Ascending aorta (tissue), 2 donors: ENCODE measurements at places on chromosomes 7 and 10. TPM values are rescaled to one million over a fixed set of nuclear protein-coding genes. Genes with fewer than 3 reads are reported as not detected.

- H3K36me3 ChIP-seq, result no peaks in the 10 kb centered on the region
- no peaks in the 10 kb centered on the region for H3K4me1 ChIP-seq
- peak overlapping the region; percentile 99 for H3K27ac ChIP-seq
- DNase-seq, result no peak
- peak overlapping the region; percentile 84 for H3K4me3 ChIP-seq
These were observed 1.8 kb downstream of the WASL start for GRCh38 chr7:123746931-123747488.

- no peak overlapping the region for H3K4me3 ChIP-seq
- no peaks in the 10 kb centered on the region for H3K4me1 ChIP-seq
- DNase-seq, result no peak
- H3K27ac ChIP-seq, result no peak overlapping the region
- H3K27me3 ChIP-seq, result no peaks in the 10 kb centered on the region
These were observed 51.2 kb downstream of the ANLN start for GRCh38 chr7:36440880-36441279.

Gene MLLT10
- 16.3 TPM for total RNA-seq

Gene GHRHR
- total RNA-seq, result not detected

Gene SNX10
- 3.5 TPM for total RNA-seq

DNA sequence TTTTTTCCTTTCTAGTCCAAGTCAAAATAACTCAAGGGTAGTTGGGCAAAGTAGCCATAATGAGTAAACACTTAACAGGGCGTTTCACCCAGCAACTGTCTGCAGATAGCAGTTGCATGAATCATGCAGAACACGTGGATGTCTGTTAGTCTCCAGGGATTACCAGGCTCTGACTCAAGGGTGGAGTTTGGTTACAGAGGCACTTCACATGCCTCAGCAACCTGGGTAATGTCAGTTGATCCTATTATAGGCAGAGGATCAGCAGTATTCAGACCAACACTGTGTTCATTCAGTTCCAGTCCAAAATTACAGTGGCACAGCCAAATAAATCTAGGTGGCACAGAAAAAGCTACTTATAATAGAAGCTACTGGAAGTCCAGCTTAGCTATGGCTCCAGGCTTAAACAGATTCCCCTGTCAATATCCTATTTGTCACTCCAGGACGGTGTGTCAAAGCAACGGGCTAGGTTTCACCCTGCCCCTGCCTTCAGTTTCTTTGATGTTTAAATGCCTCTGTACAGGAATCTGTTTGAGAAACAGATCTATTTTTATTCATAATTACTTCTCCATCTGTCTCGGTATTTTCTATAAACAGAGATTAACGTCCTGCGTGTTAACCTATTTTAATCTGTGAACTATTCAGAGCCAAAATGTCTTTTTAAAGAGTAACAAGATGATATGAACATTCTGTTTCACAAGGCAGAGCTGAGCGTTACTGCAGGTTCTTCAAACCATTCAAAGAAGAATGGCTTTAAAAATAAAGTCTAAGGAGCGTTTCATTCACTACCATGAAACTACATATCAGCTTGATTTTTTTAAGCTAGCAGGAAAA is 162.6 kb upstream of the AKR1E2 start:
- H3K4me1 ChIP-seq, result peaks cover 11% of the 10 kb centered on the region
- peak overlapping the region; percentile 82 for H3K27ac ChIP-seq
- peak; percentile 43 for DNase-seq

Gene LAMB1
- 198 TPM for total RNA-seq

GRCh38 chr10:3803927-3804741 is 19.1 kb upstream of the KLF6 start:
- H3K27ac ChIP-seq, result peak overlapping the region; percentile 88
- no peaks in the 10 kb centered on the region for H3K27me3 ChIP-seq
- H3K36me3 ChIP-seq, result no peaks in the 10 kb centered on the region
- peaks cover 37% of the 10 kb centered on the region for H3K4me1 ChIP-seq
- no peak overlapping the region for H3K4me3 ChIP-seq

Gene PKD1L1
- total RNA-seq, result 1.1 TPM

Gene CALN1
- 1.2 TPM for total RNA-seq

DNA sequence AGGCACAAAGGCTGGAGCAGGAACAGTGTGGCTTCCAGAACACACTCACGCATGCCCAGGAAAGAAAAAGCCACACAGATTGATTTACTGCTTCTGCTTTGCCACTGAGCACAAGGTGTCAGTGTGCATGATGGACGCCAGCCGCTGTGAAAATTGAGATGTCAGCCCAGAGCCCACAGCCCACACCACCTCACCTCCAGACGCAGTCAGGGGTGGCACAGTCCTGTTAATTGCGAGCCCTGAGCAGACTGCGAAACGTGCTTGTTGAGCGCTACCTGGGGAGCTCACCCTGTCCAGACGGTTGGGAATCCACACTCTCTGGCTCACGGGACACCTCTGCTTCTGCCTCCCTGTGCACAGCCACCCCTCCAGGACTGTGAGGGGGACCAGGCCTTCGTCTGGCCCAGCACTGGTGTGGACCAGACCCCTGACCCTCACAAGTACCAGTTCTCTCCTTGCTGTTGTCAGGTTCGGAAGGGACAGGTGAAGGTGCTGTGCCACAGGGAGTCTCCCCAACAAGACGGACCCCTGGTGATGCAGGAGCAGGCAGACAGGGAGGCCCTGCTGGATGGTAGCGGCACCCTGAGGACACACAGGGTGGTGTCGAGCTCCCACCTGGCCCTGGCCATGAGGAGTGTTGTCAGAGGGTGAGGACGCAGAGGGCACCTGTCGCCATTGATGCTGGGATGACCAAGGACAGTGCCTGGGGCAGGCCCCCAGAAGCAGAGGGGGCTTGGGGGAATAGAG is 15.3 kb downstream of the RASGEF1A start:
- H3K4me3 ChIP-seq, result no peak overlapping the region
- H3K36me3 ChIP-seq, result no peaks in the 10 kb centered on the region
- DNase-seq, result peak; percentile 51
- no peak overlapping the region for H3K27ac ChIP-seq
- no peaks in the 10 kb centered on the region for H3K27me3 ChIP-seq

DNA sequence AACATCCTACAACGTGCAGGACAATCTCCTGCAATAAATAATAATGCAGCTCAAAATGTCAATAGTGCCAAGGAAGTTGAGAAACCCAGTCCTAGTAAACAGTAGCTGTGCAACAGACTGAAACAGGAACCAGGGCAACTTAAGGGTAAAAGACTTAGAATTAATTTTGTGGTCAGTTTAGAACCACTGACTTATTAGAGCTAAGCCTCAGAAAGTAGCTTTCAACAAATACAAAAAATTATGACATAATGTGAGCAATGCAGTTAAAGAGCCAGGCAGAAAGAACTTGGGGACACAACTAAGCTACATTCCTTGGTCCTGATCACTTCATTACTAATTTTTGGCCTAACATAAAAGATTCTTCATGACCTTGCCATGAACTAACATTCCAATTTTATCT is 195.4 kb downstream of the MACC1 start:
- no peaks in the 10 kb centered on the region for H3K36me3 ChIP-seq
- DNase-seq, result no peak
- no peak overlapping the region for H3K4me3 ChIP-seq
- no peaks in the 10 kb centered on the region for H3K27me3 ChIP-seq
- H3K27ac ChIP-seq, result no peak overlapping the region

- no peaks in the 10 kb centered on the region for H3K36me3 ChIP-seq
- H3K27ac ChIP-seq, result peak overlapping the region; percentile 28
- no peak for DNase-seq
- H3K27me3 ChIP-seq, result no peaks in the 10 kb centered on the region
- H3K4me1 ChIP-seq, result no peaks in the 10 kb centered on the region
These were observed 265.9 kb upstream of the YAE1 start for GRCh38 chr7:39300276-39300675.

DNA sequence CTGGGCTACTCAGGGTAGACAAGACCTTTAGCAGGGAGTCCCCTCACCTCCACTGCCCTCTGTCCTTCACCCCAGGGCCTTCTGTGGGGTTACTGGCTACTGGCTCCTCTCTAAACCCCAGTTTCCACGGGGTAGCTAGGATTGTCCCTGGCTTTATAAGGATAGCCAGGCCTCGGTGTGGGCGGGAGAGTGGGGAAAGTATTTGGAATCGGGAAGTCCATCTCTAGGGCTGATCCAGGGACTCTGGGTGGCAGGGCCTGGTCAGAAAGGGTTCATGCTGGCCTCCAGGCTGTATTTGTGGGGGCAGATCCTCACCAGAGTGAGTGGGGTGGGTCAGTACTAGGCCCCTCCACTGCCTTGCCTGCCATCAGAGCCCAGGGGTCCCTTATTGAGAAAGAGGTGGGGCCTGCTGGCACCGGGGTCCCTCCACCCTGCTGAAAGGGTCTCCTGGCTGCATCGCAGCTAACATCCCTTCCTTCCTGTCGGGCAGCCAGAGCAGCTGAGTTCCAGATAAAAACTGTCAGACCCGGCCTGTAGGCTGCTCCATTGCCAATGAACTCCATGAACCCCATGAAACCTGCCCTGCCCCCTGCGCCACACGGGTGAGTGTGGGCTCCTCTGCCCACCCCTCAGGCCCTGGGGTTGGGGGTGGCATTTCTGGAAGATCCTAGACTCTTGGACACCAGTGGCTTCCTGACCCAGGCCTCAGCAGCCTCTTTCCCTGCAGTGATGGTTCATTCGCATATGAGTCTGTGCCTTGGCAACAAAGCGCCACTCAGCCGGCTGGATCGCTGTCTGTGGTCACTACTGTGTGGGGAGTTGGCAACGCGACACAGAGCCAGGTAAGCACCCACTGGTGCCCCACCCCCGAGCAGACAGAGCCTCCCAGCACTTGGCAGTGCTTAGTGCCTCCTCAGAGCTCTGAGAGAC is 7.3 kb downstream of the ZMIZ2 start:
- peak overlapping the region; percentile 9 for H3K27ac ChIP-seq
- no peaks in the 10 kb centered on the region for H3K4me1 ChIP-seq
- DNase-seq, result no peak
- H3K4me3 ChIP-seq, result no peak overlapping the region

DNA sequence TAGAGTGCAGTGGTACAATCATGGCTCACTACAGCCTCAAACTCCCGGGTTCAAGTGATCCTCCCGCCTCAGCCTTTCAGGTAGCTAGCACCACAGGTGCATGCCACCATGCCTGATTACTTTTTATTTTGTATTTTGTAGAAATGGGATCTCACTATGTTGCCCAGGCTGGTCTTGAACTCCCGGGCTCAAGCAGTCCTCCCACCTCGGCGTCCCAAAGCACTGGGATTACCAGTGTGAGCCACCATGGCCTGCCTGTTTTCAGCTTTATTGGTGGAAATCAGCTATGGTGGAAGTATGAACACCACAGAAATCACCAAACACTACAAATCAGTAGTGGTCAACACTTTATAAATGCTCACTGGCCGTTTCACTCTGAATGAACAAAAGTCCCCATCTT is 299.9 kb upstream of the LYZL1 start:
- no peak overlapping the region for H3K27ac ChIP-seq
- H3K4me1 ChIP-seq, result peaks cover 23% of the 10 kb centered on the region
- H3K4me3 ChIP-seq, result no peak overlapping the region
- H3K36me3 ChIP-seq, result no peaks in the 10 kb centered on the region
- H3K27me3 ChIP-seq, result no peaks in the 10 kb centered on the region

GRCh38 chr7:11430841-11431240 is 401.2 kb downstream of the THSD7A start:
- H3K27me3 ChIP-seq, result no peaks in the 10 kb centered on the region
- no peak for DNase-seq
- no peak overlapping the region for H3K27ac ChIP-seq
- no peaks in the 10 kb centered on the region for H3K36me3 ChIP-seq

Gene UCMA
- total RNA-seq, result not detected

DNA sequence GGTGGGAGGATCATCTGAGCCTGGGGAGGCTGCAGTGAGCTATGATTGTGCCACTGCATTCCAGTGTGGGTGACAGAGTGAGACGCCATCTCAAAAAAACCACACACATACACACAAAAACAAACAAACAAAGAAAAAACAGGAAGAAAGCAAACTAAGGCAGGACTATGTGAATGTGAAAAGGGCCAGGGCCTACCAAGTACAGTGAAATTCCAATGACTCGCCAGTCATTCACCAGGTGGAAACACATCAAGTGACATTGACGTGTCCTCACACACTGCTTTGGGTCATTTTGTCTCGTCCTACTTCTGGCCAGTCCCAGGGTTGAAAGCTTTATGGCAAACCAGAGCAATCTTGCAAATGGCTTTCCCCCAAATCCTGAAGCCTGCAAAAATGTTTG is 79.9 kb downstream of the HIP1 start:
- H3K27ac ChIP-seq, result peak overlapping the region; percentile 74
- H3K36me3 ChIP-seq, result peaks cover 3% of the 10 kb centered on the region

- no peaks in the 10 kb centered on the region for H3K4me1 ChIP-seq
- H3K27me3 ChIP-seq, result no peaks in the 10 kb centered on the region
- no peaks in the 10 kb centered on the region for H3K36me3 ChIP-seq
- no peak overlapping the region for H3K4me3 ChIP-seq
These were observed 338.0 kb upstream of the ZMIZ1 start for GRCh38 chr10:78730754-78731153.

Gene KIAA1217
- total RNA-seq, result 13.0 TPM

DNA sequence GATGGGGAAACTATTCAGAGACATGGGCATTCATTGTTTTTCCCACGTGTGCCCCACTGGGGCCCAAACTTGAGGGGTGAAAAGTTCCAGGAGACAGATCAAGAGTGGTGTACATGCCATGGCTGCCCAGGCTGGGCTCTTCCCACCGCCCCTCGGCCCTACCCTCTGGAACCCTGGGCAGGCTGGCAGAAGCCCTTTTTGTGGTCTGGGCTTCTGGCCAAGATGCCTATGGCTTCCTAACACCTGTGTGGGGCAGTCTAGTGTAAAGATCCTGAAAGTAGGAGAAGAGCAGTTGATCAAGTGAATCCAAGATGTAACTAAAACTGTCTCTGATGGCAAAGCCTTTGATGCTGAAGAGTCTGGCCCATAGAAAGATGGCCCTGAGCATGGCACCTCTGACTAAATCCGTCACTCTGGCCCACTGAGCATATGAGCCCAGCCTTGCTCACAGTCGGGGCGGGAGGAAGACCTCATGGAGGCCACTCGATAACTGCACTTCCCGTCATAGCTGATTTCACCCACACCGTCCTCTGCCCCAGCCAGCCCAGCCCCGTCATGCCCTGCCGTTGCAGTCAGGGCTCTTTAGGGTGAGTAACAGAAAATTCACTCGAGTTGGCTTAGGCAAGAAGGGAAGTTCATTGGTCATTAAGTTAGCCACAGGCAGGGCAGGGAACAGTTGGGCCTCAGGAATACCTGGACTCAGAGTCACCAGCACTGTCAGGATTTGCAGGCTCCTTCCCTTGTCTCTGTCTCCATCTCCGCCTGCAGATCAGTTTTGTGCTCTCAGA is 37.9 kb upstream of the MTPAP start:
- no peak overlapping the region for H3K4me3 ChIP-seq
- no peaks in the 10 kb centered on the region for H3K4me1 ChIP-seq
- DNase-seq, result no peak
- H3K27ac ChIP-seq, result no peak overlapping the region
- no peaks in the 10 kb centered on the region for H3K36me3 ChIP-seq
- no peaks in the 10 kb centered on the region for H3K27me3 ChIP-seq

- peaks cover 9% of the 10 kb centered on the region for H3K4me1 ChIP-seq
- H3K27me3 ChIP-seq, result no peaks in the 10 kb centered on the region
These were observed at the start of the genes MRPL43 and TWNK for GRCh38 chr10:100986952-100987684. Gene MRPL43, minus strand, starts transcription at chr10:100987497. Its CDS starts 54 bp downstream, at chr10:100987443. Gene TWNK, plus strand, starts transcription at chr10:100987543. Its CDS starts 668 bp downstream, at chr10:100988211.

Gene SLC18A3
- not detected for total RNA-seq

Gene UNCX
- not detected for total RNA-seq

GRCh38 chr7:99387912-99388311 is 13.4 kb downstream of the ARPC1B start:
- H3K27me3 ChIP-seq, result no peaks in the 10 kb centered on the region
- H3K4me3 ChIP-seq, result no peak overlapping the region
- peaks cover 7% of the 10 kb centered on the region for H3K4me1 ChIP-seq
- DNase-seq, result no peak

Gene LRRTM3
- not detected for total RNA-seq

Gene LFNG
- 102 TPM for total RNA-seq

Gene JMJD1C
- 65.0 TPM for total RNA-seq

GRCh38 chr7:42232275-42232674 is 4.7 kb downstream of the GLI3 start:
- H3K36me3 ChIP-seq, result no peaks in the 10 kb centered on the region
- no peaks in the 10 kb centered on the region for H3K27me3 ChIP-seq
- no peak overlapping the region for H3K27ac ChIP-seq
- DNase-seq, result no peak
- no peak overlapping the region for H3K4me3 ChIP-seq
- no peaks in the 10 kb centered on the region for H3K4me1 ChIP-seq
